ENCODE measurements at places on chromosomes 7 and 10.

- DNase-seq = no peak
These were observed 106.7 kb upstream of the LAMB4 start for GRCh38 chr7:108236681-108237415.

GRCh38 chr7:657565-658119, 68.9 kb upstream of the DNAAF5 start:
- no peak for DNase-seq

DNA sequence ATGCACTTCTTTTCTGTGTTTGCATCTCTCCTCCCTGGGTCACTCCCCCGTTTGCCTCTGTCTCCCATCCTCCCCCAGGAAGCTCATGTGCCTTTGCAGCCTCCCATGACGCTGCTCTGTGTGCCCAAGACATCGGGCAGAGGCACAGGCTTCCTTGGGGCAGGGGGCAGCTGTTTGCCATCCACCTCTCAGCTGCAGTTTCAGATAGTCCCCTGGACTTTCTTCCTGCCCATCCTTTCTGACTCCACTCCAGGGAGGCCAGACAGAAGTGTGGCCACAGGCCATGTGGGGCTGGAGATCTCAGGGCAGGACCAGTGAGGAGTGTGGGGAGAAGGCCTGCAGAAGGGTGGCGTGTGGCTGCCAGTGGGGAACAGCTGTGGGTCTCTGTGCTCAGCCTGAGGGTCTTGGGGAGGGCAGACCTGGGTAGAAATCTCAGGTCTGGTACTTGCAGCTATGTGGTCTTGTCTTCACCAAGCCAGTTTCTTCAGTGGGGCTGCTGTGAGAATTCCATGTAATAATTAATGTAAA, 10.6 kb upstream of the SAMD8 start:
- DNase-seq = no peak

DNA sequence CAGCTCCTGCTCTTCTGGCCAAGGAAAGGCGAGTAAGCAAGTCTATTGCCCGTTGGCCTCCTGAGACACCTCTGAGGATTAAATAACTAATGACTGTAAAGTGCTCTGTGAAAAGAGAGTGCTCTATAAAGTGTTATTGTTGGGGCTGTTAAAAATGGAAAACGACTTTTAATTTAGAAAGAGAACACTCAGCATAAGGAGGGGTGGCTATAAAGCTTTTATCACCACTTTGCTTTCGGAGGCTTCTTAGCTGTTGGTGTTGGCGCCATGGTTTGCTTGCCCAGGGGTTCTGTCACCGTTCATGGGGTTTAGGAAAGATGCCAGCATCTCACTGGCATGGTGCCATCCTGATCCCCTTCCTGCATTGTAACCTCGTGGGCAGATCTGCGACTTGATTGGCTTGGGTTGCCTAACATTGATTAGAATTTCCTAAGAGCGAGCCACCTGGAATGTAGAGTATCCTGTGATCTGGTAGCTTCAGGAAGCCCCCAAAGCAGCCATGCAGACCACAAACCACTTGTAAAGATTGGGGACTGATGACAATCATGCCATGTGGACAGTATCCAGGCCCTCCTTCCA, 509.9 kb downstream of the LRMDA start:
- peak; percentile 66 for DNase-seq

Measured in DMS153 (cell line).